ENCODE measurements at places on chromosomes 11 and 22. TPM values are rescaled to one million over a fixed set of nuclear protein-coding genes. Genes with fewer than 3 reads are reported as not detected.
A peak's percentile ranks its signal among the peaks of the same experiment; 100 is the strongest.

The ZBTB3 gene
- total RNA-seq, result 10.1 TPM

The OR2AG2 gene
- 0.84 TPM for total RNA-seq

The LDHAL6A gene
- not detected for total RNA-seq

The OR4D5 gene
- total RNA-seq, result not detected

The RGL4 gene
- total RNA-seq, result not detected

The GSTT4 gene
- total RNA-seq, result not detected

The ZW10 gene
- total RNA-seq, result 39.4 TPM

The GAS2L1 gene
- 10.9 TPM for total RNA-seq

The SYT12 gene
- total RNA-seq, result under 0.01 TPM

The MUC5AC gene
- not detected for total RNA-seq

GRCh38 chr11:13834463-13834862, 128.1 kb upstream of the SPON1 start:
- no peak for DNase-seq

- DNase-seq, result no peak
Observed at GRCh38 chr11:69263736-69264052, 30.3 kb upstream of the MYEOV start.

DNA sequence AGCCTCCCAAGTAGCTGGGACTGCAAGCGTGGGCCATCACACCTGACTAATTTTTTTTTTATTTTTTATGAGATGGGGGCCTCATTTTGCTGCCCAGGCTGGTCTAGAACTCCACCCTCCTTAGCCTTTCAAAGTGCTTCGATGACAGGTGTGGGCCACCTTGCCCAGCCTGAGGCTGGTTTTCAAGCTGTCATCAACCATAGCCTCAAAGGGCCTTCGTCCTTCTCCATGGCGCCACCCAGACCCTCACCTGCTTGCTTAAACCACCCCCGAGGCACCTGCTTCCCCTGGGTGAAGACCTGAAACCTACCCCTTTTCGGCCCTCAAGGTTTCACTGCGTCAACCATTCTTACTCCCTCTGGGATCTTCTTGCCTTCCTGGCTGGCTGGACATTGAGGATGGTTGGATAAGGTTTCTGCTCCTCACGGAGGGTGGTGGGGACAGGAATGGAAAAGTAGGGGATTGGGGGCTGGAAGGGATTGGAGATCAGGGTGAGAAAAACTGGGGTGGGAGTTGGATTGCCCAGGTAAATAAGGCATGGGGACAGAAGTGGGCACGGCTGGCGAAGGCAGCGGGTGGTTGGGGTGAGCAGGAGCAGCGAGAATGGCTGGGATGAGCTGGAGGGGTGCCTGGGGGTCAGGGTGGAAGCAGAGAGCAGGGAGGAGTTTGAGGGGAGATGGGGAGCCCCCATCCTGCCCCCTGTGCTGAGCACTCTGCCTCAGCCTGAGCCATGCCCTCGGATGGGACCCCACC, 2.8 kb upstream of the ACR start:
- no peak for DNase-seq

- no peak for DNase-seq
Observed at GRCh38 chr11:30991376-30991775, 378.2 kb downstream of the DCDC1 start.

DNA sequence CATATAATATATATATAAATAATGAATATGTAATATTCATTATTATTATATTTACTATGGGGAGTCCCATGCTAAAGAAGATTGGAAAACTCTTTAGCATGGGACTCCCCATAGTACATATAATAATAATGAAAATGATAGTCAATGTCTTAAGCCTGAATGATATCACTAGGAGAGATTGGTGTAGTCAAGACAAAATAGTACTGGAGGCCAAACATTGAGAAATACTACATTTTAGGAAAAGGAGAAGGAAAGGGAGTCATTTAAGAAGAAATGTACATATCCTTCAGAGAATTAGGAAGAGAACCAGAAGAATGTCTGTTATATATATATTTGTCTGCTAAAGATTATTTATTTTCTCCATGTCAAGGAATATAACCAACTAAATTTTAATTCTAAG, 5.0 kb upstream of the VWA5A start:
- no peak for DNase-seq

- DNase-seq, result peak; percentile 76
Observed at GRCh38 chr22:38700270-38700788, 414 bp downstream of the JOSD1 start.
